ENCODE measurements at places on chromosomes 2 and 18. TPM values are rescaled to one million over a fixed set of nuclear protein-coding genes. Genes with fewer than 3 reads are reported as not detected.

The PSD4 gene
- 1.2 TPM for polyA plus RNA-seq

The POLR1B gene
- 5.6 TPM for polyA plus RNA-seq

The EHD3 gene
- 2.8 TPM for polyA plus RNA-seq

The TMEM150A gene
- 7.0 TPM for polyA plus RNA-seq

The CHMP3 gene
- 57.1 TPM for polyA plus RNA-seq

The TEKT4 gene
- polyA plus RNA-seq = 0.02 TPM

The CYTIP gene
- 4.2 TPM for polyA plus RNA-seq

The MYL1 gene
- polyA plus RNA-seq = not detected

The TAF4B gene
- 5.0 TPM for polyA plus RNA-seq

The CFLAR gene
- polyA plus RNA-seq = 26.7 TPM
